ENCODE measurements at places on chromosomes 11 and 22. TPM values are rescaled to one million over a fixed set of nuclear protein-coding genes. Genes with fewer than 3 reads are reported as not detected.

The NTM gene
- total RNA-seq, result 0.08 TPM

The PRDM10 gene
- 4.9 TPM for total RNA-seq

The MS4A6A gene
- total RNA-seq, result 83.4 TPM

The SIRT3 gene
- 13.7 TPM for total RNA-seq

The ELMOD1 gene
- total RNA-seq, result not detected

The OR52H1 gene
- 0.33 TPM for total RNA-seq

The MEN1 gene
- total RNA-seq, result 12.1 TPM

The GPHA2 gene
- not detected for total RNA-seq

The SPON1 gene
- 4.9 TPM for total RNA-seq

The NFRKB gene
- 8.2 TPM for total RNA-seq

The HTR3A gene
- total RNA-seq, result not detected

The CHRM4 gene
- 0.09 TPM for total RNA-seq

The MRGPRE gene
- 0.23 TPM for total RNA-seq

The DDB1 gene
- total RNA-seq, result 108 TPM

The PHOX2A gene
- total RNA-seq, result not detected

The ROBO4 gene
- total RNA-seq, result 17.2 TPM

The PDXP gene
- 32.4 TPM for total RNA-seq

The ZNF280B gene
- total RNA-seq, result 0.84 TPM

The TSKU gene
- 3.3 TPM for total RNA-seq

The ROM1 gene
- 0.84 TPM for total RNA-seq

The MTMR2 gene
- 3.7 TPM for total RNA-seq

The OR8I2 gene
- not detected for total RNA-seq

The C11orf86 gene
- total RNA-seq, result not detected

The PDGFD gene
- total RNA-seq, result 3.3 TPM

The SLC22A6 gene
- total RNA-seq, result not detected

The PGGHG gene
- total RNA-seq, result 11.4 TPM

The COMT gene
- total RNA-seq, result 75.3 TPM

The EFCAB6 gene
- 0.14 TPM for total RNA-seq

The OR2AT4 gene
- total RNA-seq, result not detected

The TSGA10IP gene
- total RNA-seq, result not detected

The FUT4 gene
- total RNA-seq, result 4.3 TPM

The ADM2 gene
- total RNA-seq, result 1.8 TPM

The ZDHHC13 gene
- total RNA-seq, result 8.2 TPM

The OR52I2 gene
- not detected for total RNA-seq

The KCNE3 gene
- 22.9 TPM for total RNA-seq

The MMP27 gene
- not detected for total RNA-seq

The OR5AR1 gene
- not detected for total RNA-seq

The PRDM11 gene
- 3.7 TPM for total RNA-seq

The APOL4 gene
- total RNA-seq, result 1.5 TPM

Data from liver (tissue), 10 donors.